ENCODE measurements at places on chromosomes 2 and 18.

DNA sequence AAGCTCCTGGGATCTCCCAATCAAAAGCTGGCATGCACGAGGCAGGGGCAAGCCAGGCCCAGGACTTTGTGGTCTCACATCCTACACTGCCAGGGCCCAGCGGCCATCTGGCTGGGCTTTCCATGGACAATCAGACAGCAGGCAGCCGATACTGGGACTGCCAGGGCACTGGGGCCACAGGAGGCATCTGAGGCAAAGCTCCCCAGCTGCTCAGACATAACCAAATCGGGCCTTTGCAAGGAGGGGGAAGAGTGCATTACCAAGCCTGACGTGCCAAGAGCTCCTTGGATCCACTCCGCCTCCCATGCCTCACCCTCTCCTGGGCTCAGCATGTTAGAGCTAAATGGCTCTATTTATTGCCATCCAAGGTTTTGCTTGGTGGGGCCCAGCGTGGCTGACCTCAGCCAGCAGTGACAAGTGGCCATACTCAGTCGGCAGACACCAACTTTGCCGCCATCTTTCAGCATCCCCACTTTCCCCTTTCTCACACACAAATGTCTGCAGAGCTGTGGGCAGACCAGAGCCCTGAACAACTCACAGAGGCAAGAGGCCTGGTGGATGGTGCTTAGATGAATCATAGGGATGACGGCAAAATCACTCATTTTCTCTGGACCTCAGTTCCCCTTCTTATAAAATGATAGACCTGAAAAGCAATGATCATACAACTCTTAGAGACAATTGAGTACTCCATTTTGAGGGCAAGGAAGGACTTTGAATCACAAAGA lies 200.8 kb downstream of the TTC32 start:
- no peak for DNase-seq

DNA sequence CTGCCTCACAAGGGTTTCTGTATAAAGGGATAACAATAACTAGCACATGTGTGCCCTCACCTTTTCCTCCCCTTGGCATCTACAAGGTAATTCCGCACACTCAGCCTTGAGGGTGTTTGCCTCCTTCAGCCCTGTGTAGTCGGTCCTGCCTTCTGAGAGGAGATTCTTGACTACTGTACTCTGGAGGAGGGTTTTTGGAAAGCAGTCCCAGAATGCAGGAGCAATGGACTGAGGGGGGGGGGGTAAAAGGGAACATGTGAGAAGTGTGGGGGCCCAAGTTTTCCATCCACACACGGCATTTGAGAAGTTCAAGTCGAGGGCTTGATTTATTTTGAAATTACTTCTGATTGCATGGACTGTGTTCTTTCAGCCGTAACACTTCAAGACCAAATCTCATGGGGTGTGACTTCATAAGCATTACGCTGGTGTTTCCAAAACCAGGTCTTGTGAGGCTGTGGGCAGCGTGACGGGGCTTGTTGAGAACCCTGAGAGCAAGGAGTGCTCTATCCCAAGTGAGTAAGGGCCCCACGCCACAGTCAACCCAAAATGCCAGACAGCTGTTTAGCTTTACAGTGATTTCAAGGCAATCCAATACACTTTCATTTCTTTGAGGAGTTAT lies 198.7 kb upstream of the MEIS1 start:
- no peak for DNase-seq

- no peak for DNase-seq
These were observed 191.6 kb downstream of the TTC32 start for GRCh38 chr2:19710230-19710629.

GRCh38 chr2:96240341-96241038 lies 25.3 kb downstream of the TMEM127 start:
- DNase-seq, result no peak

GRCh38 chr2:5195636-5196035 lies 496.5 kb upstream of the SOX11 start:
- no peak for DNase-seq

GRCh38 chr18:26336572-26336971 lies 110.3 kb downstream of the TAF4B start:
- DNase-seq, result no peak

GRCh38 chr18:23301972-23302371 lies 151.1 kb upstream of the RIOK3 start:
- DNase-seq, result no peak

- DNase-seq, result no peak
These were observed 3.6 kb downstream of the ADRA2B start for GRCh38 chr2:96112501-96113366.

DNA sequence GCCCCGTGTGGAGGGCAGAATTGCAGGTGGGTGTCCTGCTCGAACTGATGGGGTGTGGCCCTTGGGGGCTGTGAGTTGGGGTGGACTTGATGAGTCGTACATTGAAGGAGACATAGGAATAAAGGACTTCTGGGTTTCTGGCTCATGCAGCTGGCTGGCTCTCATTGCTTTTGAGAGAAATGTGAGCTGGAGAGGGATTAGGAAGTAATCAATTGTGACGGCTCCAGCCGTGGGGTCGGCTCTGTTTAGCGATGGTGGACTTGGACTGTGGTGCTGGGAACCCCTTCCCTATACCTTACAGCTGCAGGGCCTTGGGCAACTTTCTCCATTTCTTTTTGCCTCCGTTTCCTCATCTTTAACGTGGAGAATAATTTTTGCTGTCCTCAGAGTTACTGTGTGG lies 9.2 kb downstream of the IMPA2 start:
- no peak for DNase-seq

- no peak for DNase-seq
These were observed 138.2 kb upstream of the OTOS start for GRCh38 chr2:240278661-240279060.

GRCh38 chr2:157902692-157903091 lies 26.6 kb upstream of the ACVR1 start:
- DNase-seq, result no peak

All from activated CD4-positive, alpha-beta T cell treated with anti-CD3 and anti-CD28 coated beads, Interleukin-2, amount 10 ng/mL, durations not matched to agents 7 days and 5 days (primary cell).